ENCODE measurements at places on chromosomes 2 and 18.

- DNase-seq: no peak
These were observed 27.7 kb upstream of the SMCHD1 start for GRCh38 chr18:2627821-2628276.

- DNase-seq: no peak
These were observed 379.4 kb upstream of the FAM98A start for GRCh38 chr2:33978471-33978870.

GRCh38 chr18:73254564-73254963 is 386.8 kb upstream of the NETO1 start:
- no peak for DNase-seq

DNA sequence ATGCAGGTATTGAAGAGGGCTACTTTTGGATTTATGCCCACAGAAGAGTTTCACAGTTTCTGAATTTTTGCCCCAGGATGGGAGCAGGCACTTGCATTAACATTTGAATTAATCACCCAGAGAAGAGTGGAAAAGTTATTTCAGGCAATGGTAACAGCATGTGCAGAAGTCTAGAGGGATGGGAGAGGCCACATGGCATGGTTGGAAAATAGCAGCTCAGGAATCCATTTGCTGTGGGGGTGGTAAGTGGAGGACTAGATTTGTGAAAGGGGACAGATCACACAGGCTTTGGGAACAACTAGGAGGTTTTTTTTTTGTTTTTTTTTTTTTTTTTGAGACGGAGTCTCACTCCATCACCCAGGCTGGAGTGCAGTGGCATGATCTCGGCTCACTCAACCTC is 65.2 kb downstream of the NEDD4L start:
- no peak for DNase-seq

GRCh38 chr2:219578811-219579613 is 6.9 kb downstream of the INHA start:
- no peak for DNase-seq

DNA sequence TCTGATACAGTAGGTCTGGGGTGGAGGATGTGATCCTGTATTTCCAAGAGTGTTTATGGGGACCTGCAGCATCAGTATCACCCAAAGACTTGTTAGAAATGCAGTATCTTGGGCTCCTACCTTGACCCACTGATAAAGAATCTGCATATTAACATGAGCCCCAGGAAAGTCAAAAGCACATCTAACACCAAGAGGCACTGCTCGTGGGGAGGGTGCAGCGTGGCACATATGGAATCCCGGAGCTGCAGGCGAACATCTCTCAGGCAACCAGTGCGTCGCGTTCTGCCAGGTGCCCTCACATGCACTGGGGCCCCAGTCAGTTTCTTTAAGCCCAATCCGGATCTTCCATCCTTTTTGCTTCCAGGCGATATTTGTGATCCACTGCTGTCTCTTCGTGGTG is 41.3 kb upstream of the ASB18 start:
- no peak for DNase-seq

DNA sequence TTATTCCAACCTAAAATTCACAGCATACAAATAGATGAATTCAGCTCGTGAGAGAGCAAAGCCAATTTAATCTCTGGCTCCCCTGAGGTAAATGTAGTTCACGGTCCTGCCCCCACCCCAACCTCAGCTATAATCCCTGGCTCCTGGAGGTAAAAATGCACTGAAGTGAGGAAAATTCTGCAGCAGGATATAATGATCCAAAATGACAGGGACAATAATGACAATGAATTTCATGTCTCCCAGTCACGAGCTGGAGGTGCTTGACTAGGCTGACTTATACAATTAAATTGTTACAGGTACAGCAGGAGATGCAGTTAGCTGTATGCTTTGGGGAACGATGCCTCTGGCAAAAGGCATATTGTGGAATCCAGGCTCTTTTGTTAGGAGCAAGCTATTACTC is 82.0 kb downstream of the GPD2 start:
- no peak for DNase-seq

DNA sequence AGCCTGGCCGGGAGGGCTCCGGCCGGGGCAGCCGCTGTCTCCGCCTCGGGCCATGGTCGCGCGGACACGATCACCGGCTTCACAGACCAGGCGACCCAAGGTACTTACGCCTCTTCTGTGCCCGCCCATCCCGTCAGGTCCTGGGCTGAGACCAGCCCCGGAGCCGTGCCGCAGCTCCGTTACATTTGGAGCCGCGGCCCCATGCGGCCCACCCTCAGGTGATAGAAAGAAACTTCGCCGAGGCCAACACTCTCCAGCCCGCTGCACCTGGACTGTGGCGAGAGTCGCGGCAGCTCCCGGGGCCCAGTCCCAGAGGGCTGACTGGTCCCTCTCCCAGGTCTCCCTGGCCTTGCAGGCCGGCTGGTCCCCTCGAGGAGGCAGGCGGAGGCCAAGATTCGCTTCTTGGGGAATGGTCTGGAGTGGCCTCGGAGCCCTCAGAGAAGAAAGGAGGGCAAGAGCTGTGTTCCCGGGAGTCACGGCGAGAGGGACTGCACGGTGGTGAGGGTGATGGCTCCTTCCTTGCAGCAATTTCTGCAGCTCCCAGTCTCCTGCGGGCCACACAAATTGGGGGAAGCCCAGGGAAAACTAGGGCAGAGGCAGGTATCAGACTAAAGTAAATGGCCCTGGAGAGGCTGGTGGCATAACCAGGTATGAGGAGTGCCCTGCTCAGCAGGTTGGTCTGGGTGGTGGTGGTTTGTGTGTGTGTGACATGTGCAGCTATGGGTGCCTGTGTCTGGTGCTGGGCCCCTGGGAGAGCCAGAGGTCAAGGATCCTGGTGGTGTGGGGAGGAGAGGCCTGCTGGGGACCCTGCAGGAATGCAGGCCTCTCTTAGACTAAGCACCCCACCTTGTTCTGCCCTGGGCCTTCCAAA is 822 bp downstream of the GDF7 start:
- DNase-seq: no peak

DNA sequence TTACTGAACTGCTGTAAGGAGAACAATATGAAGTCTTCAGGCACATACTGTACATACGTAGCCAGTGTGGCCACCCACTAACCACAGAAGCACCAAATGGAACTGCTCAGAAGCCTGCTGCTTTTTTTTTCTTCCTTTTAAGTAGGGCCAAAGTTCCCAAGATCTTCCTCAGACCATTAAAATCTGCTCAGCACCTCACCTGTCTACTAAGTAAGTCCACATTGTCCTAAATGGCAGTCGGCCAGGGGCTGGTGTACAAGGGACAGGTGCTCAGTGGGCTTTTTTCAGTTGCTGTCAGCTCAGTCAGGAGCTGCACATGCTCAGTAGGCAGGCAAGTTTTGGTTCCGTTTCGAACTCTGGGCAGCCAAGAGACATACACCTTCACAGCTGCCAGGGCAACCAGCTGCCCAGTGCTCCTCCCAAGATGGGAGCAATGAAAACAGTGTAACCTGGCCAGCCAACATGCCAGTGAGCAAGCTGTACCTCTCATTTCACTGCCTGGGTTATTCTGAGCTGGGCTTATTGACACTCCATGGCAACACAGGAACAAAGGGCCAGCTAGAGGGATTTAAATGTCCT is 86.1 kb downstream of the ACVR1 start:
- DNase-seq: peak; percentile 48

DNA sequence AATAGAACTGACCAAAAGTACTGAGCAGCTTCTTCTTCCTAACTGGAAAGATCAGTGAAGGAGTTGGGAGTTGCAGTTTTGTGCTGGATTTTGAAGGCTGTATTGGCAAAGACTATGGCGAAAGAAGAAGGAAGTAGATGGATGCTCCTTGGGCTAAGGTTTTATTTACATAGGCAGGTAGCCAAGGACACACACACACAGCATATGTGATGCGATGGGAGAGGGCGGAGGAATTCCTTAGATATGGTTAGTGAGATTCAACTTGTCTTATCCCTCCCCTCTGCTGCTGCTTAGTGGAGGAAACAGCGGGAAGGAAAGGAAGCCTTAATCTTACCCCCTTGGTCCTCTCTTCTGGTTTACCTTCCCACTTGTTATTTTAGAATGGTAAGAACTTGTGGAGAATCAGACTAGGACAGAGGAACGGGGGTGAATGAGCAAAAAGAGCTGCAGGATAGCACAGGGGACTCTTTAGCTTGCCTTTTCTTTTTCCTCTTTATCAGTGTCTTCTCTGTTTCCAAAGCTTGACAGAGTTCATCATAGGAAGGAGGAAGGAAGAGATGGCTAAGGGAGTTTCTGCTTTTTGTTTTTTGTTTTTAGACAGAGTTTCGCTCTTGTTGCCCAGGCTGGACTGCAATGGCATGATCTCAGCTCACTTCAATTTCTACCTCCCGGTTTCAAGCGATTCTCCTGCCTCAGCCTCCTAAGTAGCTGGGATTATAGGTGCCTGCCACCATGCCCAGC is 87.9 kb downstream of the OSBPL6 start:
- DNase-seq: no peak

GRCh38 chr2:16061441-16062217 is 121.3 kb downstream of the MYCN start:
- no peak for DNase-seq
